ENCODE measurements at places on chromosomes 13 and 19.

GRCh38 chr13:24648983-24649687 lies 31.1 kb upstream of the ATP12A start:
- DNase-seq, result no peak

GRCh38 chr19:6421075-6422014 lies 3.3 kb downstream of the KHSRP start:
- no peak for DNase-seq

DNA sequence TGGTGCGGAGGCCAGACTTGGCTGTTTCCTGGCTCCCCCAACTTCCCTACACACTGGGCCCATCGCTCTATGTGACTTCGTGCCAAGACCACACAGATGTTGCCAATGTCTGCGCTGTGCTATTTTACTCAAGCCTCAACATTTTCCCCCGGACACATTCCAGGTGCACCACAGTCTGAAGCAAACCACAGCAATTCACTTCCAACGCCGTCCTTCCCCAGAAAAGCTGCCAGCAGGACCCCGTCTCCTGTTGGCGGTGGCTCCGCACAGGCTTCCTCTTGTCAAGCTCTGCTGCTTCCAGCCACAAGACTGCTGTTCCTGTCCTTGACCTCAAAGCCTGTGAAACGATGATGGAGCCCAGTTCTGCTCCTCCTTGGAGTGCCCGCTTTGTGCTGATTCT lies 100.7 kb downstream of the CRYL1 start:
- no peak for DNase-seq

GRCh38 chr19:34580055-34580336 lies 97.0 kb downstream of the SCGB2B2 start:
- no peak for DNase-seq
